ENCODE measurements at places on chromosomes 2 and 18. TPM values are rescaled to one million over a fixed set of nuclear protein-coding genes. Genes with fewer than 3 reads are reported as not detected.

DSG4 gene
- total RNA-seq: not detected

RAB6C gene
- total RNA-seq: not detected

DNA sequence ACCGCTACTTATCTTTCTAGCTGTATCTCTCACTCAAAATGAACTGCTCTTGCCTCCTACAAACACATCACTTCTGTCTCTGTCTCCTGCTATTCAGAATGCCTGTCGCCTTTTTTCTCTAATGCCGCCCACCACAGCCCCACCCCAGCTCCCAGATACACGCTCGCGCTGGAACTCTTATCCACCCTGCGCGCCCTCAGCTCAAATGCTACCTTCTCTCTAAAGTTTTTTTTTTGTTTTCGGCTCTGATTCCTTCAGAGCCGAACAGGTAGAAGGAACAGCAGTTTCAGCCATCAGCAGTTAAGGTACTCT, 3.9 kb upstream of the SOS1 start:
- no peaks in the 10 kb centered on the region for H3K27me3 ChIP-seq
- H3K4me3 ChIP-seq: peak overlapping the region; percentile 87
- DNase-seq: peak; percentile 80
- H3K36me3 ChIP-seq: no peaks in the 10 kb centered on the region

DNAJB2 gene
- total RNA-seq: 52.4 TPM

COL4A3 gene
- total RNA-seq: not detected

DNA sequence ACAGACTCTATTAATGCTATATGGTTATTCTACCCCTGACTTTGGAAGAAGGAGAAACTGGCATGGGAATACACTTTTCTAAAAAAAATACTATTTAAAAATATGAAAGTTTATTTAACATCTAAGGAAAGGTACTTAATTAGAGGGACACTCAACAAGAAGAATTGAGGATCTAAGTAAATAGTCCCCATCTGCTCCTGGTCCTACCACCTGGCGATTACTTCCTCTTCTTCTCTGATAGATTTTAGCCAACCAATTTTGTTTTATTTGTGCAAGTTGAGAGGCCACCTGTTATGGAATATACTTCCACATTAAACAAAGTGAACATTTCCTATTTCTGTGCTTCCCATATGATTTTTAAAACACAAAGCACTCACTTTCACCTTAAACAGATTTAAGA, 111.7 kb downstream of the BCL2 start:
- DNase-seq: no peak
- peaks cover 79% of the 10 kb centered on the region for H3K4me1 ChIP-seq
- H3K27me3 ChIP-seq: no peaks in the 10 kb centered on the region
- H3K36me3 ChIP-seq: peaks cover 41% of the 10 kb centered on the region

DNA sequence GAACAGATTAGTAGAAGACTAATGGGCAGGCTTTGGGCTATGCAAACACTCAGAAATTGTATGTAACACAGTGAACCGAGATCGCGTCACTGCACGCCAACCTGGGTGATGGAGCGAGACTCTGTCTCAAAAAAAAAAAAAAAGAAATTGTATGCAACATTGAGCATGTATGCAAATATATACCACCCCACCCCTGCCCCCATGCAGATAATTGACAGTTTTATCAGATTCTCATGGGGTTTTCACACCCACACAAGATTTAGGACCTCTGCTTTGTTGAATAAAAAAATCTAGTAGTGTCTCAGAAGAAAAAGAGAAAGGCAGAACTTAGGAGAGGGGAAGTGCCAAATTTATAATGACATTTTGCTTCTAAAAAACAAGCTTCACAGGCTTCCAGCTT, 131.6 kb upstream of the FN1 start:
- no peak overlapping the region for H3K4me3 ChIP-seq
- H3K27ac ChIP-seq: no peak overlapping the region
- H3K27me3 ChIP-seq: peaks cover 7% of the 10 kb centered on the region
- DNase-seq: no peak
- H3K4me1 ChIP-seq: no peaks in the 10 kb centered on the region

GRCh38 chr2:234241656-234242458, 191.4 kb downstream of the SPP2 start:
- DNase-seq: no peak
- H3K4me1 ChIP-seq: peaks cover 11% of the 10 kb centered on the region

DNA sequence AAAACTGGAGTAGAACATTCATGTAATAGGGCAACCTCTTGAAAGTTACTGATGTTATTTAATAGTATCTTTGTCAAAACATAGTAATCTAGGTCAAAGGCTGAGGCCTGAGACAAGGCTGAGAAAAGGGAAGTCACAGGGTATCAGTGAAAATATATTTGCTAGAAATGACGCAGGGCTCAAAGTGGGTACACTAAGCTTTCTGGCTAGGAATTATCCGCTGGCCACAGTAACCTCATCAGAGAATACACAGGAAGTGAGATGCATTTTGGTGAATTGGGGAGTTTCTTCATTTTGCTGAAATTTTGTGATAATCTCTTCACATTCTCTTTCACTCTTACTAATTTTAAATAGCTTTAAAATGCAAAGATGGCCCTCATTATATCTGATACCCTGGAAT, 206.8 kb downstream of the OTX1 start:
- no peaks in the 10 kb centered on the region for H3K36me3 ChIP-seq
- no peaks in the 10 kb centered on the region for H3K27me3 ChIP-seq
- H3K4me1 ChIP-seq: peaks cover 1% of the 10 kb centered on the region

POTEI gene
- total RNA-seq: not detected

PTGR3 gene
- total RNA-seq: 23.3 TPM

GALNT14 gene
- 0.33 TPM for total RNA-seq

LRRTM1 gene
- not detected for total RNA-seq

GRCh38 chr2:143468341-143468888, 339.2 kb downstream of the ARHGAP15 start:
- peaks cover 27% of the 10 kb centered on the region for H3K36me3 ChIP-seq
- no peak overlapping the region for H3K4me3 ChIP-seq
- peak overlapping the region; percentile 81 for H3K27ac ChIP-seq

DNA sequence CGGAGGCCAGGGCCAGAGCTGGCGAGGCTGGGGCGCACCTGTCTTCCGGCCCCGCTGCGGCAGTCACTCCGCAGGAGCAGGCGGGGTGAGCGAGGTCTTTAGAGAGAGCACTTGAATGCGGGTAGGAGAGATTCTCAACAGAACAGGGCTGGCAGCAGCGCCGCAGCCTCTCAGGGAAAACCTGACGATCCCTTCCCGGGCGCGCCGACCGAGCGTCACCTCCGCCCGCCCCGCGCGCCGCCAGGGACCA, 526 bp downstream of the PRKRA start:
- peaks cover 7% of the 10 kb centered on the region for H3K27me3 ChIP-seq
- H3K4me3 ChIP-seq: peak overlapping the region; percentile 91
- peak overlapping the region; percentile 95 for H3K27ac ChIP-seq
- peaks cover 28% of the 10 kb centered on the region for H3K36me3 ChIP-seq
- H3K4me1 ChIP-seq: peaks cover 25% of the 10 kb centered on the region

GCKR gene
- not detected for total RNA-seq

PAPOLG gene
- total RNA-seq: 21.6 TPM

GRCh38 chr18:62587689-62588088, 64.9 kb downstream of the ZCCHC2 start:
- peaks cover 33% of the 10 kb centered on the region for H3K36me3 ChIP-seq
- peaks cover 4% of the 10 kb centered on the region for H3K27me3 ChIP-seq
- no peak overlapping the region for H3K4me3 ChIP-seq
- no peak overlapping the region for H3K27ac ChIP-seq

FOXD4L1 gene
- total RNA-seq: 0.17 TPM

GPR35 gene
- total RNA-seq: 8.7 TPM

DNA sequence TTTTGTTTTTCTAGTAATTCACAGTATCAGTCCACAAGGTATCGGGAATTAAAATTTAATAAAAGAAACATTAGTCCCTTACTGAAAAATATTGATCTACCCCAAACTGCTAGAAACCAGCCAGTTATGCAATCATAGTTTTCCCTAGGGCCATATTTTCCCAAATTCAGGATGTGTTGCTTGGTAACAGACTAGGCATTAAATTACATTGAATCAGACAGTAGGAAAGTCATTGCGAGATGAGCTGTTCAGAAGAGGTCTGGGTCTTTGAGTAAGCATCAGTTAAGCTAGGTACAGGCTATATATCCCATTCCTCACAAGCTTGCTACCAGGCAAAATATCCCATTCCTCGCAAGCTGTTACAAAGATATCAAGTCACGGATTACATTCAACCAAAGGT, 123.0 kb upstream of the CCDC150 start:
- H3K27ac ChIP-seq: no peak overlapping the region
- peak; percentile 6 for DNase-seq
- peaks cover 15% of the 10 kb centered on the region for H3K27me3 ChIP-seq
- no peak overlapping the region for H3K4me3 ChIP-seq
- no peaks in the 10 kb centered on the region for H3K36me3 ChIP-seq

GRCh38 chr2:8477552-8478470, 204.0 kb upstream of the ID2 start:
- no peaks in the 10 kb centered on the region for H3K27me3 ChIP-seq
- H3K27ac ChIP-seq: peak overlapping the region; percentile 84
- H3K36me3 ChIP-seq: peaks cover 6% of the 10 kb centered on the region
- peak; percentile 76 for DNase-seq
- peak overlapping the region; percentile 53 for H3K4me3 ChIP-seq

GRCh38 chr18:75070625-75071483, 138.1 kb downstream of the PTGR3 start:
- no peaks in the 10 kb centered on the region for H3K27me3 ChIP-seq
- peak overlapping the region; percentile 79 for H3K4me3 ChIP-seq
- peaks cover 29% of the 10 kb centered on the region for H3K4me1 ChIP-seq
- peak overlapping the region; percentile 92 for H3K27ac ChIP-seq
- DNase-seq: peak; percentile 91
- peaks cover 12% of the 10 kb centered on the region for H3K36me3 ChIP-seq

NPHP1 gene
- 0.21 TPM for total RNA-seq

DNA sequence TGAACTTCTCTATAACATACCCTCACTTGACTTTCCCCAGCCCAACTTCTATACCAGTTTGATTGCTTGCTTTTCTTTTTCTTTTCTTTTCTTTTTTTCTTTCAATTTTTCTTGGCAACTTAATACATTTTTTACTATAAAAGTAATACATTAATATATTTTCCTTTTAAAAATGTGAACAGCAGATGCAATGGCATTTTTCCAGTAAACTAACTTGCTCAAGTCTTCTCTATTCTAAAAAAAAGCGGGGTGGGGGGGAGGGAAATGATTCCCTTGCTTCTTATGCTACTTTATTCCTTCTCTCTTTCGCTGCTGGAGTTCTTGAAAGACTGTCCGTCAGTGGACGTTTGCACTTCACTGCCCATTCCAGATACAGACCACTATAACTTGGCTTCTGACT, 70.5 kb downstream of the RBMS1 start:
- peaks cover 58% of the 10 kb centered on the region for H3K4me1 ChIP-seq
- H3K36me3 ChIP-seq: peaks cover 23% of the 10 kb centered on the region
- H3K27me3 ChIP-seq: no peaks in the 10 kb centered on the region
- H3K4me3 ChIP-seq: no peak overlapping the region

GRCh38 chr18:50286391-50287027, 983 bp downstream of the CXXC1 start:
- H3K4me1 ChIP-seq: peaks cover 35% of the 10 kb centered on the region
- no peaks in the 10 kb centered on the region for H3K27me3 ChIP-seq
- peak overlapping the region; percentile 96 for H3K4me3 ChIP-seq

GRCh38 chr18:11808001-11808855, 43.0 kb upstream of the CHMP1B start:
- H3K36me3 ChIP-seq: no peaks in the 10 kb centered on the region
- no peaks in the 10 kb centered on the region for H3K4me1 ChIP-seq
- no peak for DNase-seq
- no peak overlapping the region for H3K4me3 ChIP-seq
- H3K27ac ChIP-seq: no peak overlapping the region

GRCh38 chr18:43563780-43564179, 286.5 kb upstream of the SYT4 start:
- H3K27ac ChIP-seq: no peak overlapping the region
- no peaks in the 10 kb centered on the region for H3K36me3 ChIP-seq
- DNase-seq: no peak
- H3K4me1 ChIP-seq: no peaks in the 10 kb centered on the region
- no peak overlapping the region for H3K4me3 ChIP-seq
- no peaks in the 10 kb centered on the region for H3K27me3 ChIP-seq

GRCh38 chr2:215460682-215461382, 25.0 kb upstream of the FN1 start:
- H3K27ac ChIP-seq: no peak overlapping the region
- H3K27me3 ChIP-seq: peaks cover 14% of the 10 kb centered on the region
- no peak for DNase-seq
- no peaks in the 10 kb centered on the region for H3K4me1 ChIP-seq
- no peak overlapping the region for H3K4me3 ChIP-seq

- H3K36me3 ChIP-seq: no peaks in the 10 kb centered on the region
- H3K27me3 ChIP-seq: no peaks in the 10 kb centered on the region
- DNase-seq: no peak
- H3K27ac ChIP-seq: no peak overlapping the region
Measured at GRCh38 chr2:48849770-48850169, 94.2 kb upstream of the LHCGR start.

DNA sequence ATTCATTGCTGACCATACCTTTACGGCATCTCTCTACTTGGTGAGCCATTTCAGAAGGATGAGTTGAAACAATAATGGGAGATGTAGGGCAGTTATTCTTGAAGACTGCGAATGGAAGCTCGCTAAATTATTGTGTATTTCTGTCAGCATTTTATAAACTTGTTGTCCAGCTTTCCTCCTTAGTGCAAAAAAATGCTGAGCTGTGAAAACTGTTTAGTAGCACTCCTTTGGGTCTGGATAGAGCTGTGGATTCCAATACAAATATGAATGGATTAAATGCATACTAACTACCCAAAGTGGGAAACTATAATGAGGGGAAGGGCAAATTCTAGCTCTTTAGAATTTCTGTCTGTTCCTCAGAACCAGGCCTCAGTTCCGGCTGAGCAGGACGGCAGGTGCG, 461.6 kb downstream of the TXNL1 start:
- no peaks in the 10 kb centered on the region for H3K36me3 ChIP-seq
- no peaks in the 10 kb centered on the region for H3K27me3 ChIP-seq
- H3K27ac ChIP-seq: no peak overlapping the region

CCDC102B gene
- total RNA-seq: 1.1 TPM

- peaks cover 51% of the 10 kb centered on the region for H3K4me1 ChIP-seq
- no peak for DNase-seq
- no peaks in the 10 kb centered on the region for H3K27me3 ChIP-seq
- no peak overlapping the region for H3K4me3 ChIP-seq
Measured at GRCh38 chr2:239316562-239317465, 84.0 kb downstream of the HDAC4 start.

CRYGC gene
- total RNA-seq: not detected

Data from activated CD4-positive, alpha-beta T cell treated with anti-CD3 and anti-CD28 coated beads, Interleukin-2, amount 10 ng/mL, durations not matched to agents 24 days and 14 days (primary cell).